Gastroesophageal sphincter (tissue), 4 donors: ENCODE measurements at places on chromosomes 4 and X.

- no peaks in the 10 kb centered on the region for H3K27me3 ChIP-seq
- no peaks in the 10 kb centered on the region for H3K4me1 ChIP-seq
- ATAC-seq, result no peak
- no peaks in the 10 kb centered on the region for H3K36me3 ChIP-seq
Observed at GRCh38 chr4:4754641-4755040, 104.8 kb upstream of the MSX1 start.

- H3K36me3 ChIP-seq, result no peaks in the 10 kb centered on the region
- no peak for ATAC-seq
- no peak overlapping the region for H3K27ac ChIP-seq
- H3K4me1 ChIP-seq, result no peaks in the 10 kb centered on the region
Observed at GRCh38 chrX:53479301-53479700, 45.1 kb upstream of the HSD17B10 start.

- H3K4me3 ChIP-seq, result no peak overlapping the region
- no peaks in the 10 kb centered on the region for H3K4me1 ChIP-seq
- no peak overlapping the region for H3K27ac ChIP-seq
- no peaks in the 10 kb centered on the region for H3K27me3 ChIP-seq
- H3K36me3 ChIP-seq, result peaks cover 80% of the 10 kb centered on the region
Observed at GRCh38 chr4:6873792-6874461, 35.7 kb upstream of the TBC1D14 start.

GRCh38 chr4:41124916-41125548, 89.3 kb downstream of the APBB2 start:
- no peaks in the 10 kb centered on the region for H3K36me3 ChIP-seq
- H3K4me3 ChIP-seq, result no peak overlapping the region
- H3K27ac ChIP-seq, result no peak overlapping the region
- peaks cover 49% of the 10 kb centered on the region for H3K4me1 ChIP-seq
- ATAC-seq, result no peak

- no peaks in the 10 kb centered on the region for H3K27me3 ChIP-seq
- H3K27ac ChIP-seq, result no peak overlapping the region
- H3K4me3 ChIP-seq, result no peak overlapping the region
- ATAC-seq, result no peak
Observed at GRCh38 chrX:31333165-31333831, 261.5 kb upstream of the FTHL17 start.

DNA sequence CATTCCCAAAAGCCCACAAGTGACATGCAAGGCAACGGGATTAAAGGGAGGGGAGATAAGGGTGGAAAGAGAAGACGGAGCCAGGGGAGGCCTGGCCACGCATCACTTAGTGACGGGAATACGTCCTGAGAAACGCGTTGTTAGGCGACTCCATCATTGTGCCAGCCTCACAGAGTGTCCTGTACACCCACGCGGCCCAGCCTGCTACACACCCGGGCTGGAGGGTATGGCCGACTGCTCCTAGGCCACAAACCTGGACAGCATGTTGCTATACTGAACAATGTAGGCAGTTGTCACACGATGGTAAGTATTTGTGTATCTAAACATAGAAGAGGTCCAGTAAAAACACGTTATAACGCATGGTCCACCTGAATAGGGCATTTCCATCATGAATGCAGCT, 23.4 kb downstream of the NSG1 start:
- no peak for ATAC-seq
- peaks cover 27% of the 10 kb centered on the region for H3K27me3 ChIP-seq
- no peak overlapping the region for H3K27ac ChIP-seq
- H3K4me3 ChIP-seq, result no peak overlapping the region
- peaks cover 2% of the 10 kb centered on the region for H3K36me3 ChIP-seq

DNA sequence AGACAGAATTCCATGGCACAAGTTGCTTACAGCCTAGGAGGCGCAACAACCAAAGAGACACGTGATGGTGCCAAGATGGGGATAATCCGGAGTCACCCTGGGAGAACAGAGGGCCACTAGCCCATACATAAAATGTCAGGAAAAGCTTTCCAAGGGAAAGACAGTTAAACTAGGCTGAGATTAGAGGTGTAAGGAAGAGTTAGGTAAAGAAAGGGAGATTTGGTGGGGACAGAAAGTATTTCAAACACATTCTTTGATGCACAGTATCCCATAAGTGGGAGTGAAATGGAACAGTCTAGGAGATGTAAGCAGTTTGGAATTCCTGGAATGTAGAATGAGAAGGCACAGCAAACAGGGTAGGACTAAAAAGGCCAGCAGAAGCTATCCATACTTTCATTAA, 860.9 kb upstream of the LCORL start:
- no peaks in the 10 kb centered on the region for H3K4me1 ChIP-seq
- ATAC-seq, result no peak
- no peak overlapping the region for H3K27ac ChIP-seq
- no peak overlapping the region for H3K4me3 ChIP-seq
- H3K36me3 ChIP-seq, result no peaks in the 10 kb centered on the region

DNA sequence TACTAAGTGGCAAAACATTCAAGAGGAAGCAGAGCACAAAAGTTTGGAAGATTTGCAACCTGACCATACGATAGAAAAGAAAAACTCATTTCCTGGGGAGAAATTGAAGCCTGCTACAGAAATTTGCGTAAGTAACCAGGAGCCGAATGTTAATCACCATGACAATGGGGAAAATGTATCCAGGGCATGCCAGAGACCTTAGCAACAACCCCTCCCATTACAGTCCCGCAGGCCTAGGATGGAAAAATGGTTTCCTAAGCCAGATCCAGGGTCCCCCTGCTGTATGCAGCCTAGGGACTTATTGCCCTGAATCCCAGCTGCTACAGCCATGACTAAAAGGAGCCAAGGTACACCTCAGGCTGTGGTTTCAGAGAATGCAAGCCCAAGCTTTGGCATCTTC, 472.2 kb upstream of the KLHL4 start:
- no peak overlapping the region for H3K27ac ChIP-seq
- no peaks in the 10 kb centered on the region for H3K36me3 ChIP-seq
- ATAC-seq, result no peak
- H3K27me3 ChIP-seq, result no peaks in the 10 kb centered on the region

GRCh38 chr4:149141391-149141790, 674.3 kb downstream of the IQCM start:
- no peaks in the 10 kb centered on the region for H3K4me1 ChIP-seq
- H3K4me3 ChIP-seq, result no peak overlapping the region
- no peaks in the 10 kb centered on the region for H3K27me3 ChIP-seq
- H3K27ac ChIP-seq, result no peak overlapping the region
- no peak for ATAC-seq
- no peaks in the 10 kb centered on the region for H3K36me3 ChIP-seq

DNA sequence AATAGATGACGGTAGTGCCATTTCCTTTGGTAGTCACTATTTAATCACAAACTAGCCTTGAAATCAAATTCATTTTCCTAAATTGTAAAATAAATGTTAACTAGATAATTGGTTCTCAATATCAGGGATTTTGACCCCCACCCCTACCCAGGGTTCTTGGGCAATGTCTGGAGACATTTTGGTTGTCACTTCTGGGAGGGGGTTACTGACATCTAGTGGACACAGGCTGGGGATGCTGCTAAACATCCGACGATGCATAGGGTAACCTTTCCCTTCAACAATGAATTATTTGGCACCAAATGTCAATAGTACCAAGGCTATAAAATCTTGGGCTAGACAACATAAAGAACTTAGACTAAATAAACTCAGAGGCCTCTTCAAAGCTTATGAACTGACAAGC, 285.8 kb upstream of the TRPC5 start:
- H3K27me3 ChIP-seq, result no peaks in the 10 kb centered on the region
- ATAC-seq, result no peak
- H3K4me1 ChIP-seq, result no peaks in the 10 kb centered on the region
- no peak overlapping the region for H3K27ac ChIP-seq
- H3K36me3 ChIP-seq, result no peaks in the 10 kb centered on the region

DNA sequence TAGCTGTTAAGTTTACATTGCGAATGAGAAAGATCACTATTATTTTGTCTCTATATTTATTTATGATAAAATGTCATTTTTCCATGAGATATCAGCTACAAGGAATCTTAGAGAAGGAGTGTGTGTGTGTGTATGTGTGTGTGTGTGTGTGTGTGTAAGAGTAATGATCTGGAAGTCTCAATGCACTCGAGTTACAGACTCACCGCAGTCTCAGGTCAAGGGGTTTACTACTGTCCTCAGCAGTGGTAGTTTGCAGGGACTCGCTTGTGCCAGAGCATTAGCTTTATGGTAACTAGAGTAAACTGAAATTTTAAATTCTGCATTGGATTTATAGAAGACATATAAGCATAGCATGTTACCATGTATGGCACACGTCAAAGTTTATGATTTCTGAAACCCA, 30.8 kb downstream of the LRP2BP start:
- no peaks in the 10 kb centered on the region for H3K27me3 ChIP-seq
- no peaks in the 10 kb centered on the region for H3K36me3 ChIP-seq
- H3K4me1 ChIP-seq, result no peaks in the 10 kb centered on the region
- H3K4me3 ChIP-seq, result no peak overlapping the region
- ATAC-seq, result no peak
- no peak overlapping the region for H3K27ac ChIP-seq

GRCh38 chrX:44927398-44927797, 54.4 kb downstream of the KDM6A start:
- no peaks in the 10 kb centered on the region for H3K36me3 ChIP-seq
- H3K27ac ChIP-seq, result no peak overlapping the region
- no peak overlapping the region for H3K4me3 ChIP-seq

GRCh38 chr4:106996490-106996889, 39.6 kb downstream of the DKK2 start:
- H3K36me3 ChIP-seq, result no peaks in the 10 kb centered on the region
- ATAC-seq, result no peak
- H3K27me3 ChIP-seq, result no peaks in the 10 kb centered on the region
- no peak overlapping the region for H3K4me3 ChIP-seq
- no peak overlapping the region for H3K27ac ChIP-seq
- H3K4me1 ChIP-seq, result no peaks in the 10 kb centered on the region

GRCh38 chr4:152107736-152108500, 347.1 kb upstream of the GATB start:
- H3K4me1 ChIP-seq, result peaks cover 3% of the 10 kb centered on the region
- ATAC-seq, result no peak
- no peaks in the 10 kb centered on the region for H3K27me3 ChIP-seq
- no peak overlapping the region for H3K27ac ChIP-seq

DNA sequence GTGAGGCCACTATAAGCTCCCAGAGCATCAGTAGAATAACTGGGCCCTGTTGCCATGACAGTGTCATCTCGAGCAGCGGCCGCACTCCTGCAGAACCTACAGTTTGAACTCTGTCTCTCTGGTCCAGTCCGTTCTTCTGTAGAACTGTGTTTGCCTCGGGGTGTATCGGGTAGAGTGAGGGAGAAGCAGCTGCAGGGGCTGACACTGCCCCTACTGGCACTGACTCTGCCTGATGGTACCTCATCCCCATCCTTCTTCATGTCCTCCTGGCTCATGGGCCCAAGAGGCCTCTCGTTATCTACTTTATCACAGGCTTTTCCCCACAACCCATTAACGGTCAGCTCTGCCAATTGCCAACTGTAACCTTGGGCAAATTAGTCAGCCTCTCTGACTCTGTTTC, 96.5 kb downstream of the NPNT start:
- no peaks in the 10 kb centered on the region for H3K4me1 ChIP-seq
- H3K4me3 ChIP-seq, result no peak overlapping the region
- ATAC-seq, result no peak
- H3K27ac ChIP-seq, result no peak overlapping the region

DNA sequence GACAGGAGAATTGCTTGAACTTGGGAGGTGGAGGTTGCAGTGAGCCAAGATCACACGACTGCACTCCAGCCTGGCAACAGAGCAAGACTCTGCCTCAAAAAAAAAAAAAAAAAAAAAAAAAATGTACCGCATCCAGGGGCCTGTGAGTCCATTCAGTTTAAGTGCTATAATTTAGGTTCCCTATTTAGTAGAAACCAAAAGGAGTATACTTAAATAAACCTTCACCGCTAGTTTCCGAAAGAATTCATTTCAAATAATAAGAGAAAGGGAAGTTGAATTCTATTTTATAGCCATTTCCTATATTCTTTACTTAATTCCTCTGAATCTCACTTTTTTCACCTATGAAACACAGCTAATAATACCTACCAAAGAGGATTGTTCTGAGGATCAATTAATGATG, 20.8 kb upstream of the LRBA start:
- no peaks in the 10 kb centered on the region for H3K36me3 ChIP-seq
- H3K4me3 ChIP-seq, result no peak overlapping the region
- H3K4me1 ChIP-seq, result no peaks in the 10 kb centered on the region
- H3K27me3 ChIP-seq, result no peaks in the 10 kb centered on the region
